Suppressor macrophage (primary cell): ENCODE measurements at places on chromosomes 13 and 19.

GRCh38 chr13:63092456-63092855 lies 1676.8 kb upstream of the PCDH20 start:
- no peak for DNase-seq

GRCh38 chr13:50386541-50387050 lies 371.4 kb downstream of the KCNRG start:
- DNase-seq: no peak

DNA sequence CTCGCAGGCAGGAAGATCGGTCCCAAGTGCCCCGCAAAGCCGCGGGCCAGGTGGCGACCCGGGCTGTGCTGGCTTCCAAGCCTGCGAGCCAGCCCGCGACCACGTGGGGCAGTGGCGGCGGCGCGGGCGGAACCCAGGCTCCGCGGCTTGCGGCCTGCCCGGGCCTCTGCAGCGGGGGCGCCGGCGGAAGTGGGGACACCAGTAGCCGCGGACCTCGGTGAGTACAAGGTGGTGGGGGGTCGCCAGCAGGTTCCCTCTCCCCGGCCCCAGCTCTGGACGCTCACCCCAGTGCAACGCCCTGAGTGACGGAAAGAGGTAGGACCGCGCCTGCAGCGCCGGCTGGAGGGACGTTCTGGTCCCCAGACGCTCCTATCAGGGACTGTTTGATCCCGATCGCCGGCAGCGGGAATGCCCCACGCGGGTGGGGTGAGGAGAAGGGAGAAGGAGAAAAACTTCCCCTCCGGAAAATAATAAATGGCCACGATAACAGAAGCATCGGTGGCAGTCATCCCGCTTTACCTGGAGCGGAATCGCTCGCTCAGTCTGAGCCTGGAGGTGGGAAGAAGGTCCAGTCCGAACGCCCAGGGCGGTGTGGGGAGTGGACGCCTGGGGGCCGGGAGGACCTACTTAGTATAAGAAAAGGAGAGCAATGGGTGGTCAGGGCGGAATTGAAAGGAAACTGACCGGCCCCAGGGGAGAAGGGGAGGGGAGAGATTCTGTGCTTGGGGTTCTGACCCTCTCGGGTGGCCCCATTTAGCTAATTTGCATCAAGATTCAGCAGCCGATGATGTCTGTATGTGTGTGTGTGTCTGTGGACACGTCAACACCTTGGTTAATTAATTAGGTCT lies at the start of gene GEMIN7:
TSS of gene GEMIN7 (plus strand) at position 198 of the 848 bp plus-strand sequence. CDS start 10,855 bp downstream, outside the sequence.
- peak; percentile 93 for DNase-seq

GRCh38 chr19:46944918-46945628 lies 74.6 kb upstream of the NPAS1 start:
- no peak for DNase-seq

DNA sequence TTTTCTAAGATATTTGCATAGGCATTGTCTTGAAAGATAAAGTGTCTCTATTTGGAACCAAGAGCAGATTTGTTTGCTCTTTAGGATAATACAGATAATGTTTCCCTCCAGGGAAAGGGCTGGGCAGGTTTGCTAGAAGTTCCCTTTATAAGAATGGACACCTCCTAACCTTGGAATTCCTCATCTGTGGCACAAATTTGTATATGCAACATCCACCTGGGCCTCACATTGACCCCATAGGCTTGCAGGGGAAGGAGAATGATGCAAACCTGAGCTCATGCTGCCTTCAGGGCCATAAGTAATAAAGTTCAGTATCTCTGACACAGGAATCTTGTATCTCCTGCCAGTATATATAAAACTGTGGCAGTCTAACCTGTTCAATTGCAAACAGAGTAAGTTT lies 508.4 kb upstream of the MIR17HG start:
- DNase-seq: no peak

DNA sequence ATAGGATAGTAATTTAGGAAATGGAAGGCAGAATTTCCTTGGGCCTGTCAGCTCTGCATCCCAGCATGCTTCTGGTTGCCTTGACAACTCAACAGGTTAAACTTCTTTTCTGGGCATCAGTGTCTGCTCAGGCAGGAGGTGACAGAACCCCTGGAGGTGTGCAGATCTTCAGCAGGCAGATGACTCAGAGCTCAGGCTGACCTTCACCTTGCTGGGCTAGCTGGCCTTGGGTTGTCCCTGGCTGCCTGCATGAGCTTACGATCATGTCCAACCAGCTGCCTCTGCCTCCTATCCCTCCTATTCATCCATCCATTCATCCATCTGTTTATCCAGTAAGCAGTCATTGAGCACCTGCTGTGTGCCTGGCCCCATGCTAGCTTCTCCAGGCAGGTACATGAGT lies 81.2 kb upstream of the KCTD15 start:
- no peak for DNase-seq

DNA sequence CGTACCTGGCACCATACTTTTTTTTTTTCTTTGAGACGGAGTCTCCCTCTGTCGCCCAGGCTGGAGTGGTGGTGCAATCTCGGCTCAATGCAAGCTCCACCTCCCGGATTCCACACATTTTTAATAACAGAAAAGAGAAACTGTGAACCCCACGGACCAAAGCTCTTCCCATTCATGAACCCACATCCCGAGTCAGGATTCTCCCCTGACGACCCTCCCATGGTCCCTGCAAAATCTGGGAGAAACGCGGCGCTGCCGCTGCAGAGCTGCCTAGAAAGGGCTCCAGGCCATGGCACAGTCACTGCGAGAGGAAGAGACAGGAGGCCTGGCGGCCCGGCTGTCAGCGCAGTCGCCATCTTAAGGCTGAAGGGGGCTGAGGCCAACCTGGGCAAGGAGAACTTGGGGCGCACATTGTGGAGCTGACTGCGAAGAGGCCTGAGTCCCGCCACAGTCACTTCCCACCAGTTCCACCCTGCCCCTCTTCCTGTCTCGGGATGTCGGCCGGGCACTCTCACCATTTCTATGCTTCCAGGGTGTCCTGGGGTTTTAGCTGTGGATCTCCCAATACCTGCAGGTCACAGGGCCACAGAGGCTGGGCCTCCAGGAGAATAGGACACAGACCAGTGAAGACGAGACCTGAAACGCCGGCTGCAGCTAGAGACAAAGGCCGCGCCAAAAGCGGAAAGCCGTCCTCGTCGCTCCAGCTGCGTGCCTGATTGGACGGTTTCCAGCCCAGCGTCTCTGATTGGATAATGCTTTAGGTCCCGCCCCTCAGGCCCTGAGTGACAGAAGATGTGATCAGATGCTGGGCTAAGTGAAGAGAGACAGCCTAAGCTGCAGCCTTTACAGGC lies 71.0 kb downstream of the ZNF486 start:
- DNase-seq: peak; percentile 82

DNA sequence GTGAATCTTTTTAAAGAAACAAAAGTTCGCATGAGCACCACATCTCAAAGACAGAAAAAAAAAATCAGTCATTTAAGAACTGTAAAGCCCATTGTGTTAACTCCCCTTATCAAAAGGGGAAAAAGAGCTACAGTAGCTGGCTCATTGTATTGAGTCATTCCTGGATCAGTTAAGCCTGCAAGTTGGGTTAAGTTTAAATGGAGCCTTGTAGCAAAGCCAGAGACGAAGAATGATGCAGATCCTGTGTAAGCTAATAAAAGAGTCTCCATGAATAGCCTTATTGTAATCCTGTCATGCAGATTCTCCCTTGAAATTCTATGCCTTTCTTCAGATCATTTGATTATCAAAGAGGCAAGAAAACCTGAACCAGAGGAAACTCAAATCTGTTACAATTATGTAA lies 83.8 kb downstream of the CRYL1 start:
- no peak for DNase-seq

DNA sequence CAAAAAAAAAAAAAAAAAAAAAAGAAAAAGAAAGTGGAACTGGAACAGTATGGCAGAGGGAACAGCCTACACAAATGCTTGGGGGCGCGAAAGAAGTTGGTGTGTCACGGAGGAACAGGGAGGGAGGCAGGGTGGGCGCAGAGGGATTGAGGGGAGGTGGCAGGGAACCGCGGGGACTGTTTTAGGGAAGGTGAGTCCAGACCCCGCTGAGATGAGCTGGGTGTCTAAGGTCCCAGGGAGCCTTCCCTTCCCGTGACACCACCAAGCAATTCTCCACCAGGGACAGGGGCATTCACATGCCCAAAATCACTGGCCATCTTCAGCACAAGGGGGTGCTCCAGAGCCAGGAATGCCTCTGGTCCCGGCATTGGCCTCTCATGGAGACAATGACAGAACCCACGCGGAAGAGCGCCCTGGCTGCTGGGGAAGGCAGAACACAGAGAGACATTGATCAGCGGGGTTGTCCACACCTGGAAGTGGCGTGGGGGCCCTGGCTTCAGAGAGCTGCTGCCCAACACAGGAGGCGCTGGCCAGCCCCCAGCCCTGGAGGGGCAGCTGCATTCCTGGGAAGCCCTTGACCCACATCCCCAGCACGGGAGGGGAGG lies 6.9 kb downstream of the PEAK3 start:
- DNase-seq: peak; percentile 89

DNA sequence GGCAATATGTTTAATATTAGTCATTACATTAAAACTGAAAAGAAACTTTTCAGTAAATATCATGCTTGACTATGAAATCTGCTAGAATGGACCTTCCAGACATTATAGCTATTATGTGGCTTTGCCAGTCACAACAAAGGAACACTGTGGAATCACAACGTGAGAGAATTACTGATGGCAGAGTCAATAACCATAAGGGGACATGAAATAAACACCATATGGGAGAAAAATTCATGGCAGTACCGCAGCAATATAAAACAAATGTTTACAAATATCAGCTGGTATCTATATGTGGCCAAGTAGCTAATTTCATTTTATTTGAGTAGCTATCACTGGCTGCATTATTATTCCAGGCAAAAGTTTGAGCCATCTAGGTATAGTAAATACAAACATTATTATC lies 1818.6 kb downstream of the PCDH9 start:
- DNase-seq: no peak

GRCh38 chr19:1169921-1170885 lies 3.9 kb downstream of the SBNO2 start:
- no peak for DNase-seq

GRCh38 chr19:45913874-45914830 lies at the start of gene NANOS2:
NANOS2 (minus strand) TSS chr19:45914778; CDS start chr19:45914693, 85 bp downstream.
- peak; percentile 14 for DNase-seq

DNA sequence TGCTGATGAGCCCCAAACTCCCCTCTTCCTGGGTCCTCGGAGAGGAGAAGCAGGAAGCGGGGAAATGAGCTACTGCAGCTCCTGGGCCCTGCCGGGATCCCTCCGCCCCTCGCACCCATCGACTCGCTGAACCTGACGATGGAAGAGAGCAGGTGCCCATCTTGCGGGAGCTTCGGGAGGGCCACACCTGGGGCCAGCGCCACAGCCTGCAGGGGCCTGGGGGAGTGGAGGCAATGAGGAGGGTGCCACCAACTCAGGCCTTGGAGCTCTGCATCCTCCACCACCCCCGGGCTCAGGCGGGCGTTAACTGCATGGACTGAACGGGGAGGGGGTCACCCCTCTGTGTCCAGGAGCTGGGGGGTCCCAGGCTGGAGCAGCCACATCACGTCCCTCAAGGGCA lies 8.3 kb downstream of the TCF3 start:
- no peak for DNase-seq

DNA sequence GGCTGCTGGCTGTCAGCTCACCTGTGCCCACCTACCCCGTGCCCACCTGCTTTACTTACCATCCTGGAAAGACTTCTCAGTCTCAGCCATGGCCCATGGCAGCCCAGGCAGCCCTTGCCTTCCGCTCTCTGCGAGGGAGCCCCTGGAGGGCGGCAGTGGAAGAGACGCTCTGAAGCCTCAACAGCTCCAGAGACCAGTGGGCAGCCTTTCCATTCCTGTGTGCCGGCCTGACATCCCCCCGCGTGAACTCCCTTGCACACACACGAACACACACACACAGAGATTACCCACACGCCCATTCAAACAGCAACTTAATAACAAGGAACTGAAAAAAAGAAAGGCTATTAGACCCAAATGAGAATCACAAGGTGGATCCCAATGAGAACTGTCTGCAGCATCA lies 14.2 kb upstream of the RASA3 start:
- no peak for DNase-seq

DNA sequence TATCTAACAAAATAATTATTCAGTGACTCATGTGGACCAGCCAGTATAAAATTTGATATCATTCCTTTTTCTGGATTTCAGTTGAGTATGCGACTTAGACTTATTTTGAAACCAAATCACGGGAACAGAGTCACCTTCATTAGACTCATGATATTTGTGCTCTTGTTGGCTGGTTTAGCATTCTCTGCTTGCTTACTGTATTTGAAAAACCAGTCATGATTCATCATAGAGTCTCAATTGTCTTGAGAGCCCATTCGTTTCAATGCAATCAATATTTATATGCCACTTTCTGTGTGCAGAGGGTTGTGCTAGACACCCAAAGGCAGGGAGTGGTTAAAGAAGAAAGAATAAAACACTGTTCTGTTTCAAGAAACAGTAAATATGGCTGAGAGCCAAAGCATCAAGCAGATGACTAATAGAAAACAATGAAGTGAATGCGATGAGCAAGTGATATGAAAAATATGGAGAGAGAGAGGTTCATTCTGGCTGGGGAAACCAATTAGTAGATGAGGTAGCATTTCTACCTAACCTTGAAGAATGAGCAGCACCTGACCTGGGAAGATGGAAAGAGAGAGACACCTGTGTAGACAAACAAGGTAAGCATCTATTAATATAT lies 99.6 kb upstream of the MBNL2 start:
- DNase-seq: no peak

DNA sequence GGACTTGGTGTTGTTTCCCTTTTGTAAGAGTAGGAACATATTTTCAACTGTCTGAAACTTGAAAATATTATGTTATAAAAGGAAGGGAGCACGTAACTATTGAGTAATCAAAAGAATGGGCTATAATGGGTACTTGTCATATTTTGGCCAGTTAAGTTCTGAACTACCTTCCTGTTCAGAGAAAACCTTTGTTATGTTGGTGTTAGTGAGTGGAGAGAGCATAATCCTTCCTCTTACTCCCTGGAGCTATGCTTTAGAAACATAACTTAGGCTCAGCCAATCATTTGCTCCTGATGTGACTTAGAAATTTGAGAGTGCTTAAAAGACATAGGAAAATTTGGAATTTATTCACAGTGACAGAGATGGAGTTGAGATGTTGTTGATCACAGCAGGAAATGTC lies 482.5 kb upstream of the SPRY2 start:
- no peak for DNase-seq

- DNase-seq: no peak
Observed at GRCh38 chr13:33612641-33613638, 205.0 kb upstream of the RFC3 start.

DNA sequence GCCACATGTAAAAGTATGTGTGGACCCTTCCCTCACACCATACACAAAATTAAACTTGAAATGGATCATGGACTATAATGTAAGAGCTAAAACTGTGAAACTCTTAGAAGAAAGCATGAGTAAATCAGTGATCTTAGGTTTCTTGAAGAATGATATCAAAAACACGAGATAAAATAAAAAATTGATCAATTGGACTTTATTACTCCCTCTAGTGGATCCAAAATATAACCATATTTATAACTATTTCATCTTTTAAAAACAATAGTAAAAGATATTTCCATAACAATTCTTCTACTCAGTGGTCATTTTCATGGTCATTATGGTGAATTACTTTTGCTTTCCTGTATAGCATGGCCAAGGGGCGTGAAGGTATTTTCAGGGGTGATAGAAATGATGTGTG lies 174.6 kb upstream of the LSM14A start:
- DNase-seq: peak; percentile 2

- no peak for DNase-seq
Observed at GRCh38 chr13:38213314-38213713, 136.3 kb upstream of the UFM1 start.
